T-helper 9 cell (primary cell): ENCODE measurements at places on chromosomes 6 and 20.

DNA sequence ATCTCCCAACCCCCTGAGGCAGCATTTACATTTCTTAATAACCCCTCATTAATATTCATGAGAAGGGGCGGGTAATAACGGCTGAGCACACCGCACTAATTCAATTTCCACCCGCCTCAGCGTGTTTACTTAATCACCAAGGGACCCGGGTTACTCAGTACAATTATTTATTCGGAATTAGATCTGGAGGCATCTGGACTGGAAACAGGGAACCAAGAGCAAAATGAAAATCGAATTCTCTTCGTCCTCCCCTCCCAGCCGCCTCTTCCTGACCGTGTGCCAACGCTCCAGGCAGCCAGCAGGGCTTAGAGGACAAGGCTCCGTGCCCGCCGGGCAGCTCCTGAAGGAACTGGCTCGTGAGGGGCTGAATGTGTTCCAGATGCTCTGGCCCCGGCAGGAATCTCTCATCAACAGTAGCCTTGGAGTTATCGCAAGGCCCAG is 23.5 kb upstream of the CTNNBL1 start:
- no peak for DNase-seq

- DNase-seq, result no peak
Observed at GRCh38 chr6:57182017-57182432, 9.9 kb downstream of the BAG2 start.

GRCh38 chr20:10060226-10060625 is 25.4 kb downstream of the ANKEF1 start:
- no peak for DNase-seq

DNA sequence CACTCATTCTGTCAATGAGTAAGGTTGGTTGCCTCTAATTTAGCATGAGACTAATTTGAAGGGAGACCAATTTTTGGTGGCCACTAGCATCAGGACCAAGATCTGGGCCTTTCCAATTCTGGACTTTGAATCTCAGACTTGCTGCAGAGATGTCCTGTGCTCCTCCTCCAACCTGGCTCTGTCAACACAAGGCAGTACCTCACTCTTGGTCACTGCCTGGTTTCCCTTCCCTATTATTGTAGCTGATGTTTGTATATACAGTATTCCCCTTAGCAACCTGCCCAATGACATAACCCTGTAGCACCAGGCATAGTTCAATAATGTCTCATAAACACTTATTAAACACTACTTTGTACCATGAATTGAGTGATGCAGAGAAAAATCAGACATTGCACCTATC is 50.4 kb downstream of the UNC5CL start:
- no peak for DNase-seq

GRCh38 chr6:15246666-15247499 is 1.0 kb downstream of the JARID2 start:
- peak; percentile 7 for DNase-seq

GRCh38 chr6:293193-294174 is 1.2 kb downstream of the DUSP22 start:
- DNase-seq, result no peak

- DNase-seq, result peak; percentile 74
Observed at GRCh38 chr6:43509984-43510826, at the start of gene LRRC73. LRRC73 (minus strand) TSS chr6:43510346; CDS start chr6:43509785, 561 bp downstream.

DNA sequence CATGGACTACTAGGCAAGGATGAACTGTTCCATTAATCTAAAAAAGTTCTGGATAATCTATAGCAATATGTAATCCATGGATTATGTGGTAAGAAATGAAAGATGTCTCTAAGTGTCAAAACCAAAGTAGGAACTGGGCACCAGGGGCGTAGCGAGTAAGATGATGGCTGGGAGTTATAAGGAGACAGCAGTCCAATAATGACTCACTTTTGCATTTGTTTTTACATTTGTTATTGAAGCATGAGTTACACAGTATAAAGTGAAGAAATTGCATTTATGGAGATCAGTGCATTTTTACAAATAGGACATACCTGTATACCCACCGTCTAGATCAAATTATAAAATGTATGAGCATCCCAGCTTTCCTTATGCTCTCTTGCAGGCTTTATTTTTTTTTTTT is 878.5 kb upstream of the MAP3K7 start:
- DNase-seq, result no peak

DNA sequence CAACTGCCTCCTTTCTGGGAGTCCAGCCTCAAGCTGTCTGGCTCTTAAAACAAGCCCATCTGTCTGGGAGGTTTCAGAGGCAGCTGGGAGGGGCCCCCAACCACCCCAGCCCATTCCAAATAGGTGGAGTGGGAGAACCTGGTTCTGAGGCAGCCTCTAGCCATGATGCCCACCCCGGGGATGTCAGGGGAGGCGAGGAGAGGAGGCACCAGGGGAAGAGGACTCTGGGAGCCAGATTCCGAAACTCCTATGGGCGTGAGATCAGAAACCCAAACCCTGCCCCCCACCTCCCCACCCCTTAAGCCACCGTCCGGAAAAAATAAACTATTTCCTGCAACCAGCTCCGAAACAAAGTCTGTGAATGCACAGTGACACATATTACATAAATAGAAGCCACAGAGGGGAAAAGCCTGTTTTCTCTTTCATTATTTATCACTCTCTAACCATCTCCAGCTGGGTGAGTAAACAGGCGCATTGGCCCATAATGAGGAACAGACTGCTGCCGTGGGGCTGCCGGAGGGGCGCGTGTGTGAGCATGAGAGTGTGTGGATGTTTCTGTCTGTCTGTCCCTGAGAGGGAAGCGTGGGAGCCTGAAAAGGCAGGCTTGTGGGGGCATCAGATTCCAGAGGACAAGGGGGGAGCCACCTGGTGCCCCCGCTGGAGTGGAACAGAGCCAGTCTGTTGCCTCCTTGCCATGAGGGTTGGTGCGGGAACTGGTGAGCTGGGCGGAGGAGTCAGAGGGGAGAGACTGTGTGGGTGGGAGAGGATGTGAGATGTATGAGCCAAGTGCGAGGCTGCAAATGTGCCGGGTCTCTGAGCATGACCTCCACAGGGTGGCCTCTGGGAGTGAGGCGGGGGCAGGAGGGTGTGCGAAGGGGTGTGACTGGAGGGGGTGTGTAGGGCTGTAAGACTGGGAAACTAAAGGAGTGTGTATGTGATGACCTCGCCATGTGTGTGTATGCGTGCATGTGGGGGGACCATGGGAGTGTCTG is 14.3 kb upstream of the FOXP4 start:
- DNase-seq, result peak; percentile 17

- no peak for DNase-seq
Observed at GRCh38 chr6:4362326-4362725, 227.0 kb upstream of the ECI2 start.

DNA sequence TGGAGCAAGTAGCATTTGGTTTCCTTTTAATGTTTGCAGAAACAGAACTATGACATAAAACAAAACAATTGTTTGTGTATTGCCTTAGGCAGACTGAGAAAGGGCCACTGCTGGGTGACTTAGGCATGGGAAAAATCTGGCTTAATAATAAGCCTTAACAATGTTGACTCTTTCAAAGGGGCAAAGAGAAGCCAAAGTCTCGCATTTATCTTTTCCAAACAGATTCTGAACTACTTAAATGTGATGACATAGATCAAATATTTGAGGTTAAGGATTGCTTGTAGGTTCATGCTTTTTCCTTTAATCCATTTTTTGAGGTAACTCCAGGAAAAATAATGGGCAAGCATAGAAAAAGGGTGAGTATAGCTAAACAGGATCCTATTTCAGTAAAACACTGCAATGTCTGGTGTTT is 39.6 kb downstream of the ADAT2 start:
- DNase-seq, result no peak

GRCh38 chr6:50853939-50854338 is 35.3 kb downstream of the TFAP2B start:
- no peak for DNase-seq

DNA sequence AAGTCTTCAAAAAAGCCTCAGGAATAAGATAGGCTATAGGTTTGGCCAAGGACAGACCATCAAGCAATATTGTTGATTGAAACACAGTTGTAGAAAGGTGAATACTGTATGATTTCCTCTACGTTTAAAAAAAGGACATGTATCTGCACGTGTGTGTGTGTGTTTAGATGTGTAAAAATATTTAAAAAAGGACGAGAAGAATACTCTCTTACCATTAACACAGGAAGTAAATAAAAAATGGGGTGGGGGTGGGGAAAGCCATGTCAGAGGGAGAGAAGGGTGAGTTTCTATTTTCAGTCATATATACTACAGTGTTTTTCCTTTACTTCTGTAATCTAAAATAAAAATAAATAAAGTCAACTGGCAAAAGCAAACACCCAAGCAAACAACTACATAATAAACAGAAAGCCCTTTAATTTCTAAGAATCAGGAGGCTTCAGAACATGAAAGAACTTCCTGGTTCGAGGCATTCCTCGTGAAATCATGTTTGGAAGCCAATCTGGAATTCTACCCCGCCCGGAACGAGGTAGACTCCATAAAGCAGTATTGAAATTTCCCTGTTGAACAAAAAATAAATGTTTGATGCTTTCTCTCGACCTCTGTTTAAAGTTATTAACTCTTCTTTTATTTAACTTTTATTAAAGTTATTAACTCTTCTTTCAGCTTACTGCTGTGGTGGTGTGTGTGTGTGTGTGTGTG is 158.1 kb upstream of the ZNF217 start:
- no peak for DNase-seq

- no peak for DNase-seq
Observed at GRCh38 chr6:7138921-7139358, 31.2 kb downstream of the RREB1 start.

DNA sequence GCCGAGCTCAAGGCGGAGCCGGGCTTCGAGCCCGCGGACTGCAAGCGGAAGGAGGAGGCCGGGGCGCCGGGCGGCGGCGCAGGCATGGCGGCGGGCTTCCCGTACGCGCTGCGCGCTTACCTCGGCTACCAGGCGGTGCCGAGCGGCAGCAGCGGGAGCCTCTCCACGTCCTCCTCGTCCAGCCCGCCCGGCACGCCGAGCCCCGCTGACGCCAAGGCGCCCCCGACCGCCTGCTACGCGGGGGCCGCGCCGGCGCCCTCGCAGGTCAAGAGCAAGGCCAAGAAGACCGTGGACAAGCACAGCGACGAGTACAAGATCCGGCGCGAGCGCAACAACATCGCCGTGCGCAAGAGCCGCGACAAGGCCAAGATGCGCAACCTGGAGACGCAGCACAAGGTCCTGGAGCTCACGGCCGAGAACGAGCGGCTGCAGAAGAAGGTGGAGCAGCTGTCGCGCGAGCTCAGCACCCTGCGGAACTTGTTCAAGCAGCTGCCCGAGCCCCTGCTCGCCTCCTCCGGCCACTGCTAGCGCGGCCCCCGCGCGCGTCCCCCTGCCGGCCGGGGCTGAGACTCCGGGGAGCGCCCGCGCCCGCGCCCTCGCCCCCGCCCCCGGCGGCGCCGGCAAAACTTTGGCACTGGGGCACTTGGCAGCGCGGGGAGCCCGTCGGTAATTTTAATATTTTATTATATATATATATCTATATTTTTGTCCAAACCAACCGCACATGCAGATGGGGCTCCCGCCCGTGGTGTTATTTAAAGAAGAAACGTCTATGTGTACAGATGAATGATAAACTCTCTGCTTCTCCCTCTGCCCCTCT is 1.1 kb downstream of the CEBPB start:
- DNase-seq, result peak; percentile 47

GRCh38 chr6:129684323-129684884 is 25.6 kb downstream of the ARHGAP18 start:
- DNase-seq, result no peak

GRCh38 chr6:44072452-44072958 is 54.7 kb downstream of the MRPL14 start:
- no peak for DNase-seq

DNA sequence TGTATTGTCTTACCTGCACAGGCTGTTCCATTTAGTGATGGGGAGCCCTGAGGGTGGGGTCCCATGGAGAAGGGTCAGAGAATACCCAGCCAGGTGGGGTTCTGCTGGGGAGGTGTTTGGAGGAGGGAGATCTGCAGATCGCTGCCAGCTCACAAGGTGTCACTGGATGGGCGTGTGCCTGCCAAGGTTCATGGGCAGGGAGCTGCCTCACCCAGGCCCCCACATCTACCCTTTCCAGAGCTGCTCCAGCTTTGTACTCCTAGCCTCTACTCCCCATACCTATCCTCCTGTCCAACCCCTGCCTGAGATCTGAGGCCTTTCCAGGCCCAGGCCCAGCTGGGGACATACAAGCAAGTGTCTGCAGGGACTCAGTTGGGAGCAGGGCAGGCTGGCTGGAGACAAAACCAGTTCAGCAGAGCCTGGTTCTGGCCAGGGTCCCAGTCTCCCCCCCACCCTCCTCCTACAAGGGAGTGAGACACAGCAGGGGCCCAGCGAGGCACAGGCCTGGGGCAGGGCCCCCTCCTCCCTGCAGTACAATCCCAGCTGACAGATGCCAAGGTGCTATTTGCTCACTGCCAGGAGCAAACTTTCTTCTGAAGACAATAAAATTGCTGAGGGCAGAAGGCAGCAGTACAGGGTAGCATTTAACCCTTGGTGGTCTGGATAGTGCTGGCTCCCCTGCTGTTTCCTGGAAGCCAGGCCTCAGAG is 19.7 kb downstream of the SPDEF start:
- no peak for DNase-seq

- no peak for DNase-seq
Observed at GRCh38 chr6:8645212-8645611, 209.9 kb upstream of the SLC35B3 start.

GRCh38 chr6:119960036-119960435 is 610.5 kb upstream of the MAN1A1 start:
- DNase-seq, result no peak

- DNase-seq, result peak; percentile 34
Observed at GRCh38 chr6:137341681-137342195, 122.6 kb upstream of the IFNGR1 start.

- no peak for DNase-seq
Observed at GRCh38 chr20:7760247-7761031, 179.8 kb downstream of the HAO1 start.

GRCh38 chr20:20786428-20786827 is 74.0 kb upstream of the RALGAPA2 start:
- DNase-seq, result no peak

DNA sequence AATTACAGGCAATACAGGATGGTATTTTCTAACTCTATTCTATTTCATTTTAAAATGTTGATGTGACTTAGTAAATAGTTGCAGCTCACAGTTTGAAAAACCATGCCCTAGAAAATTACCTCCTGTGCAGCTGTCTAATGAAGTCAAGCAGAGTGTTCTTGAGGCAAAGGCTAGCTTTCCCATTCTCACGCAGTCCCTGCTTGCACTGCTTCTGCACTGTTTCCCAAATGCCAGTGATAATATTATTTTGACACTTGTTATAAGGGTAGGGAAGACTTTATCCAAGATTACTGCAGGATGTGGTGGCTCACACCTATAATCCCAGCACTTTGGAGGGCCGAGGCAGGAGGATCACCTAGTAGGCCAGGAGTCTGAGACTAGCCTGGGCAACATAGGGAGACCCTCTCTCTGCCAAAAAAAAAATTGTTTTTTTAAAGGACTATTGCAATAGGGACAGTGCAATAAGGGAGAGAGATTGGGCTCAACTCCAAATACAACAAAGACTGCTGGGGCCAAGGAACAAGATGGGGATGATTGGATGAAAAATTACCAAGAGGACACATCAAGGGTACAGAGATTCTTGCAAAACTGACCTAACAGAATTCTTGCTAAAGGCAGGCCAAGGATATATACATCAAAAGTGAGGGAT is 196.1 kb downstream of the LY86 start:
- DNase-seq, result no peak

- no peak for DNase-seq
Observed at GRCh38 chr20:46634528-46634927, 16.7 kb downstream of the SLC13A3 start.
